Stimulated activated CD4-positive, alpha-beta T cell treated with anti-CD3 and anti-CD28 coated beads, TNF-alpha, amount 100 ng/mL, for 1 hour (primary cell): ENCODE measurements at places on chromosomes 4 and X.

- no peak for DNase-seq
Observed at GRCh38 chr4:103030791-103031190, 11.3 kb upstream of the SLC9B1 start.

GRCh38 chrX:142312591-142312990 lies 107.5 kb upstream of the MAGEC2 start:
- DNase-seq = no peak

GRCh38 chr4:72489267-72489666 lies 79.8 kb downstream of the ADAMTS3 start:
- DNase-seq = no peak

- no peak for DNase-seq
Observed at GRCh38 chr4:171629737-171630136, 183.5 kb upstream of the GALNTL6 start.

DNA sequence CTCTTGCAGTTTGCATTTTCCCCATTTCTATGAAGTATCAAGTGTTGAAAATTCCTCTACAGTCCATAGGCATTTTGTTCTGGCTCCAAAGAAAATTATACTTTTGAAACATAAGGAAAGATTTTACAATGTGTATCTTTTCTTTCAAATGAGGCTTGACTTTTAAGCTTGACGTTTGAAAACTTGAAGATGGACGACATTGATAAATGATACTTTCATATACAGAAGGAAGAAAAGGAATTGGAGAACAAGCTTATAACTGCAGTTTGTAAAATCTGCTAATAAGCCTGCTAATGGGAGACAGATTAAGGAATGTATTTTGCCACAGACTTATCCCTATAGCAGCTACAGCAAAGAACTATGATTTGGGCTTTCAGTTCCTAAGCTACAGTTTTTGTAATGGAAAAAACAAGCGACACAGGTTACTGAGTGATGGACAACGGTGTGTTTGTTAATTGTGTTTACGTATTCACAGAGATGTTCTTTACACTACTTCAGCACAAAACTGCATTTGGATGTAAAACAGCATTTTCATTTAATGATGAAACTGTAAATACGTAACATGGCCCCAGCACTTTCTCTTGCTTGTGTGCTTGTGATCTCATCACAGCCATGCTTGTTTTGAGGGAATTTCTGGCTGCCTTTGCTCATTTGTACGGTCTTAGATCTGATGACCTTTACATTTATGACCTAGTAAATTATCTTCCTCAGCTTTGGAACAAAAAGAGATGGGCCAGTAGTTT lies 83.2 kb upstream of the FAT1 start:
- DNase-seq = no peak

DNA sequence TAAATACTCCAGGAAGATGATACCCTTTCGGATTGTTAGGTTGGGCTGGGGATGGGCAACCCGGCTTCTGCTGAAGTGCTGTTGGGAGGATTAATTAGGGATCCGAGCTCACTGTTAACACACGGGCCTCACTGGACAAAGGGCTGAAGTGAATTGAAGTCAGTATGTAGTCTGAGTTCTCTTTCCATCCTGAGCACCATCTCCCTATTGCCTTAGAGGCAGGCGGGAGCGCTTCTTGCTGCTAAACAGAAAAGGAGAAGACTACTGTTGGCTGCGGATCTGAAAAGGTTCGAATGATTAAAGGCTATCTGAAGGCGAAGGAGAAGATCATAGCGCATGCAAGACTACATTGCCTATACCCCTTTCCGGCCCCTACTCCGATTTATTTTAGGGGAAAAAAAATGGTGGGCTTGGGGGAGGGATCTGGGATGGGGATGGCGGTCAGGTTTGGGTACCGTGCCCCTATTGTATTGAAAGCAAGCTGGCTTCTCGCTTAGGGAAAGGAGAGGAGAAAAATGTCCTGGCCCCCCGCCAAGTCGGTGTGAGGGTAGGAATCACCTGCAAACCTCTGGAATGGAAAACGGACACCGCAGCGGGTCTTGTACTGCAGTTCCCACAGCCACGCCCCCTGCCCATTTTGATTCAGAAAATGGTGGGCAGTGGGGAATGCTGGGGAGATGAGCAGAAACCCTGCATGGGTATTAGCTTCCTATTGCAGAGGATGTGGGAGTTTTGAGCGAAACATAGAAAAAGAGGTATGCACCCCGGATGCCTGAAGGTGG lies 22.3 kb downstream of the MORF4L2 start:
- no peak for DNase-seq

DNA sequence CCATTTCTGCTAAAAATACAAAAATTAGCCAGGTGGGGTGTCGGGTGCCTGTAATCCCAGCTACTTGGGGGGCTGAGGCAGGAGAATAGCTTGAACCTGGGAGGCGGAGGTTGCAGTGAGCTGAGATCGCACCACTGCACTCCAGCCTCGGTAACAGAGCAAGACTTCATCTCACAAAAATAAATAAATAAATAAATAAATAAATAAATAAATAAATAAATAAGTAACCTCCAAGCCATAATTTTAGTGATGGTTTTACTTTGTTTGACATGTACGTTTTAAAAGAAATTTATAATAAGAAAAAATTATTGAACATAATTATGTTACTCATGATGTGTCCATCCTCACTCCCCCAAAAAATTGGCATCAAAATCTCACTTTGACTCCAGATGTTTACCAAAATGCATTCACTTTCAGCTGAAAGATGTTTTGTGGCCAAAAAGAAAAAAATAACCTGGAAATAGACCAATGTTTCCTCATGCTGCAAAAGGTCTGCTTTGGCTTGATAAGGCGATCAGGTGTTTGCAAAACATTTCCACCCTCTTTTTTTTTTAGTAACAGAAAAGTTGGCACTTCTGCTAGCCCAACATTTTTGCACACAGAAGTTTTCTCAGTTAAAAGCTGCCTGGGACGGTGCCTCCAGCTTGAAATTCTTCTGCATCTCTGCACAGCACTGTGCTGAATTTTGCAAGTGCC lies 42.2 kb upstream of the DHRSX start:
- DNase-seq = no peak

GRCh38 chrX:103248553-103248952 lies 6.4 kb downstream of the TCEAL8 start:
- DNase-seq = no peak

DNA sequence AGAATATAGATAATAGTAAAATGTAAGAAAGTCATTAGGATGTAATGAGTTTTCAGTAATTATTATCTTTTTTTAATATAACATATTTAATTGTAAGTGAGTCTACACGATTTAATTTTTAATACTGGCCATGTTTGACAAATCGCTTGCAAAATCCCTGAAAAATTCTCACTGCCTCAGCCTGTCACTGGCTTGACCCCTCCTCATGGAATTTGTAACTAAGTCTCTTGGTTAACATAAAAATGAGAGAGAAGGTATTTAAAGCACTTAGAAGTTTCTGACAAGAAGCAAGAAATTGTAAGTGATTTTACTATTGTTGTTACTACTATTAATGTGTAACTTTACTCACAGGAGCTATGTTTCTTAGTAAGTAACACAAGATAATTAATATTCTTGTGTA lies 237.9 kb upstream of the GK2 start:
- no peak for DNase-seq

DNA sequence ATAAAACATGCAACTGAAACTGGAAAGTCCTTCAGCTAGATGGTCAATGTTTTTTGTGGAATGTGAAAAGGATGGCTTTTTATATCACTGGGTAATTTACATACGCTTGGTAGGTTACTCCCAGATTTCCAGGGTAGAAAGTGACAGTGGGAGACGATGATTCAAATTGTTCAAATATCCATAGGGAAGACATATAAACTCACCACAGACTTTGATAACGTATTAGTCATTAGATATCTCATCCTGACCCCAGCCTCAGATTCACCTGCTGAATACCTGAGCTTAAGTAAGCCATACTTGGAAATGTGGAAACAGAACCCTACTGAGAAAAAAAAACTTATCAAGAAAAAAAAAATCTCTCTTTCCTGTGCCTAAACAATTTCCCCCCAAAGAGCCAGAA lies 169.4 kb downstream of the ZNF674 start:
- DNase-seq = no peak

- no peak for DNase-seq
Observed at GRCh38 chr4:151644622-151645021, 116.2 kb downstream of the GATB start.

- DNase-seq = peak; percentile 17
Observed at GRCh38 chr4:185039508-185040273, 21.4 kb downstream of the HELT start.

GRCh38 chr4:169334335-169334734 lies 63.6 kb upstream of the SH3RF1 start:
- no peak for DNase-seq

DNA sequence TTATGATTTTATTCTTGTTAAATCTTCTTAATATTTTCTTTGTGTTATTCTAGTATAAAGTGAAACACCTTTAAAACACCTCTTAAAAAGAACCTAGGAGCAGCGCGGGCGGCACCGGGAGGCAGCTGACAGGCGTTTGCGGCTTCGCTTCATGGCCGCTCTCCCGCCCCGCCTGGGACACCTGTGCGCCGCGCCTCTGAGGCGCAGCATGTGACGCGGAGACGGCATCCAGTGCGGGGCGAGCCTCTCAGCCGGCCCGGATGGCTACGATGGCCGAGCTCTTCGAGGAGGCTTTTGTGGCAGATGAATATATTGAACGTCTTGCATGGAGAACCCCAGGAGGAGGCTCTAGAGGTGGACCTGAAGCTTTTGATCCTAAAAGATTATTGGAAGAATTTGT lies 1592.7 kb downstream of the TECRL start:
- DNase-seq = no peak

- no peak for DNase-seq
Observed at GRCh38 chrX:2658585-2659292, 32.4 kb upstream of the CD99 start.

- no peak for DNase-seq
Observed at GRCh38 chr4:19438233-19438632, 813.5 kb upstream of the SLIT2 start.

- no peak for DNase-seq
Observed at GRCh38 chrX:103063918-103064434, at the start of gene BEX1. Gene BEX1 (minus strand): TSS chrX:103064171. CDS start chrX:103063274, 897 bp downstream.

- DNase-seq = no peak
Observed at GRCh38 chrX:72634331-72634730, 61.7 kb upstream of the HDAC8 start.

GRCh38 chr4:17665346-17665745 lies 50.9 kb downstream of the MED28 start:
- no peak for DNase-seq

DNA sequence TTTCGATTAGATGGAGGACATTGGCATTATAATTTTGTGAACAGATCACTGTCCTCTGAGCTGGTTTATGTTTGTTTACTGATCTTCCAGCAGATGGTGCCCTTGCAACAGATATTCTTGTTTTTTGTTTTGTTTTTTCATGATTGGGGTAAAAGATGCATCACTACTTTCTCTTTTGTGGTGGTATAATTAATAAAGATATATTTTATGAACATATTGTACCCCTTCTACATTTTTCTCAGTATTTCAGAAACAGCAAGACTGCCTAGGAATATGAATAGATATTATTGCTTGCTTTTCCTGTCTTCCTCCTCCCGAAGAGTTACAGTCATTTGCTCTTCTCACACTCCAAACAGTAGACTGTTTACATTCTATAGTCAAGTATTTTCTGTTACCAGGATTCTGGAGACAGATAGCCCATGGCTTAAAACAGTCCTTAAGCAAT lies 905.2 kb downstream of the TRAM1L1 start:
- no peak for DNase-seq

DNA sequence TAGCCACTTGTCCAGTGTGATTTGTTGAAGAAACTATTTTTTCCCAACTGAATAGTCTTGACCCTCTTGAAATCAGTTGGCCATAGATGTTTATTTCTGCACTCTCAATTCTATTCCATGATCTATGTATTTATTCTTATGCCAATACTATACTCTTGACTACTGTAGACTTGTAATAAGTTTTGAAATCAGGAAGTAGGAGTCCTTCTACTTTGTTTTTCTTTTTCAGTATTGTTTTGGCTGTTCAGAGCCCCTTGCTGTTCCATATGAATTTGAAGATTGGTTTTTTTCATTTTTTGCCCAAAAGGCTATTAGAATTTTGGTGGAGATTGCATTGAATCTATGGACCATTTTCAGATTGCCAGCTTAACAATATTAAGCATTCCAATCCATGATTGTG lies 10.2 kb downstream of the SAP30 start:
- DNase-seq = no peak

GRCh38 chr4:7347981-7348380 lies 86.7 kb downstream of the PSAPL1 start:
- no peak for DNase-seq

DNA sequence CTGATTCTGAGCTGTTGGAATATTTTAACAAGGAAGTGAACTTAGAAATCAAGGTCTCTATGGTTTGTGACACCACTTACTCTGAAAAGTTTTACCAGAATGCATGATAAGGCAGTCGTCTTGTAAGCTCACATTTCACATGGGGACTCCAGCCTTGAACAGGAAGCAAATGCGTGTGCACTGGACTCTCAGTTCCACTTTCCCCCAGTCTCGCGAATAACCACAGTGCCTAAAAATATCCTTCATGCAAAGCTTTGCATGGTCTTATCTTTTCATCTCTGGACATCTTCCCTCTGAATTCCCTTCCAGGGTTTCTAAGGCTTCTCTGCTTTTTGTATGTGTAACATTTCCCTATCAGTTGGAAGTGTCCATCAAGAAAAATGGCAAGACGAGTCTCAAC lies 581.8 kb downstream of the NLGN4X start:
- DNase-seq = no peak

- DNase-seq = no peak
Observed at GRCh38 chrX:49042581-49043219, 457 bp downstream of the TFE3 start.

- no peak for DNase-seq
Observed at GRCh38 chrX:44025555-44025954, 52.4 kb upstream of the NDP start.

DNA sequence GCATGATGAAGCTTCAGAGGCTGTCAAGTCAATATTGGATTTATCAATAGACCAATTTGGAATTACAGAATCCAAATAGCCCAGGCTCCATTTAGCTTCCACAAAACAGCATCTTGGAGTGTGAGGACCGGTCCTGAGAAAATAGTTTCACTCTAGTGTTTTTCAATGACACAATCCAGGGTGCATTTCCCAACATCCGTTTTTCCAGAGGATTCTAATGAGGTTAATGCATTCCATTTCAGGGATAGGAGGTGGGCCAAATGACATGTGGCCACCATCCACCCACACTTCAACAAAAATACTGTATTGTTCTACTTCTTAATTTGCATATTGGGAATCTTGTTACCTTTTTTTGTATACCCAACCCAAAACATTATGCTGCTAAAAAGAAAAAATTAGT lies 229.8 kb upstream of the LDB2 start:
- DNase-seq = no peak

GRCh38 chr4:3121110-3121509 lies 46.6 kb downstream of the HTT start:
- DNase-seq = no peak

DNA sequence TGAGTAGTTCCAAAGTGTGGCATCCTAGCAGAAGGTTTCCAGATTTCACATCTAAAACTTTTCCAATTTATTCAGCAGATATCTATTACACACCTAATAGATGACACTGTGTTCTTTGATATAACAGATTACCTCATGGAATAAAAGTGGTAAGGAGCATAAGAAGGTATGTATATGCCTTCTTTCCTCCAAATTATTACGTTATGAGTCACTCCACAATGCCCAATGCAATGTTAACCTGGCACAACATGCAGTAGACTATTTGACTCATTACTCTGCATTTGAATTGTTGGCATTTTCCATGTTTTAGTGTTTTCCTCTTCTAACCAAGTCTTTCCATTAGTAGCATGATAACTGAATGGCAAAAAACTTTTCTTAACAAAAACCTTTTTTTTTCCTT lies 383.6 kb downstream of the ADGRL3 start:
- no peak for DNase-seq

- no peak for DNase-seq
Observed at GRCh38 chrX:13179100-13179499, 134.7 kb upstream of the FAM9C start.

- no peak for DNase-seq
Observed at GRCh38 chr4:48131736-48132135, 2.3 kb downstream of the TXK start.
